ENCODE measurements at places on chromosomes 5 and 9. TPM values are rescaled to one million over a fixed set of nuclear protein-coding genes. Genes with fewer than 3 reads are reported as not detected.

Gene SKP1
- polyA plus RNA-seq, result 1,492 TPM

Gene DOCK2
- polyA plus RNA-seq, result 0.15 TPM

Gene FKBP15
- polyA plus RNA-seq, result 11.2 TPM

Gene BTNL9
- 18.7 TPM for polyA plus RNA-seq

Gene IFNB1
- not detected for polyA plus RNA-seq

Gene SPTLC1
- 67.1 TPM for polyA plus RNA-seq

Gene PCDHAC1
- polyA plus RNA-seq, result 2.4 TPM

Gene MLANA
- polyA plus RNA-seq, result not detected

Gene ADAMTS19
- 1.4 TPM for polyA plus RNA-seq

Gene SVEP1
- polyA plus RNA-seq, result 0.42 TPM

Gene ST8SIA4
- 14.9 TPM for polyA plus RNA-seq

Gene TAF11L5
- not detected for polyA plus RNA-seq

Gene SPIN1
- polyA plus RNA-seq, result 278 TPM

Gene STKLD1
- polyA plus RNA-seq, result 1.1 TPM

Gene CREBRF
- polyA plus RNA-seq, result 7.9 TPM

Gene SHLD3
- 26.8 TPM for polyA plus RNA-seq

Gene IFNA13
- polyA plus RNA-seq, result not detected

Gene ST6GALNAC4
- 5.9 TPM for polyA plus RNA-seq

Gene CDH12
- polyA plus RNA-seq, result 2.3 TPM

Gene CD74
- polyA plus RNA-seq, result not detected

Gene CERT1
- 20.3 TPM for polyA plus RNA-seq

Gene THBS4
- polyA plus RNA-seq, result 6.3 TPM

Gene DBH
- not detected for polyA plus RNA-seq

Gene EQTN
- not detected for polyA plus RNA-seq

Gene FER
- polyA plus RNA-seq, result 6.7 TPM
